ENCODE measurements at places on chromosomes 7 and 10.

DNA sequence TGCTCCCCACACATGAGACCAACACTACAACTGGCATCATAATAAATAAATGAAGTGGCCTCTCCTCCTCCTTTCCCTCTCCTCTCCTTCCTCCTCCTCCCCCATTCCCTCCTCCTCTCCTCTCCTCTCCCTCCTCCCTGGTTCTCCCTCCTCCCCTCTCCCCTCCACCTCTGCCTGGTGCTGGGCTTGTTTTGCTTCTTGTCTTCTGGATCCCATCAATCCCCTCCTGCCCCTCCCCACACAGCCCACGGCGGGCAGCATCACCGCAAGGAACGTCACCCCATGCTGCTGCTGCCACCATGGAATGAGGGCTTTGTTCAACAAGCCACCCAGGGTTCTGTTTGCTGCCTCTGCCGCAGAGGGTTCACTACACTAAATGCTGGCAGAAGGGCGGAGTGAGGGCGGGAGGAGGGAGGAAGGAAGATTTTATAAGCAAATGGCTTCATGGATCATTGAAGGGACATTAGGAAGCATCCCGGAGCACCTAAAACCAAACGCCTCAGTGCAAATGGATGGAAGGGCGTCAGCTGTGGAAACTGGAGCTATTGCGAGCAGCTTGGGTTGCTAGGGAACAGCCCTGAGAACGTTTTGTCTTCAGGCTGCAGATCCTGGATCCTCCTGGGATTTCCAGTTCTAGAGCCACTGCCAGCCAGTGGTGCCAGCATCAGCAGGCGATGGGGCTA, 379.7 kb upstream of the ZMIZ1 start:
- peak; percentile 92 for DNase-seq

GRCh38 chr10:103638948-103639347, 145.4 kb downstream of the NEURL1 start:
- no peak for DNase-seq

GRCh38 chr7:70143075-70144044, 545.1 kb downstream of the AUTS2 start:
- DNase-seq: peak; percentile 72

GRCh38 chr7:116732788-116733694, 61.0 kb downstream of the MET start:
- no peak for DNase-seq

DNA sequence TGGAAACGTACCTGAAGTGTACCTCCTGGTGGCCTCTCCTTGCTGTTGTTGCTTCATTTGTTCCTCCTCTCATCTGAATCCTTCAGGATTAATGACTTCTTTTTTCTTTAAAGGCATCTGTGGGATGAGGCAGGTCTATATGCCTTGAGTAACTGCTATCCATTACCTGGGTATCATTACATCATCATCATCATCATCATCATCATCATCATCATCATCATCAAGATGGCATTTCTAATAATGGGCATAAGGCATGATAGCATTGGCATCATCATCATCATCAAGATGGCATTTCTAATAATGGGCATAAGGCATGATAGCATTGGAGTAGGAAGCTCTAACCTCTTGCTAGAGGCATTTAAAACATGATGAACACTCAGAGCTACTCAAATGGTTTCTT, 59.9 kb downstream of the CFAP58 start:
- no peak for DNase-seq

DNA sequence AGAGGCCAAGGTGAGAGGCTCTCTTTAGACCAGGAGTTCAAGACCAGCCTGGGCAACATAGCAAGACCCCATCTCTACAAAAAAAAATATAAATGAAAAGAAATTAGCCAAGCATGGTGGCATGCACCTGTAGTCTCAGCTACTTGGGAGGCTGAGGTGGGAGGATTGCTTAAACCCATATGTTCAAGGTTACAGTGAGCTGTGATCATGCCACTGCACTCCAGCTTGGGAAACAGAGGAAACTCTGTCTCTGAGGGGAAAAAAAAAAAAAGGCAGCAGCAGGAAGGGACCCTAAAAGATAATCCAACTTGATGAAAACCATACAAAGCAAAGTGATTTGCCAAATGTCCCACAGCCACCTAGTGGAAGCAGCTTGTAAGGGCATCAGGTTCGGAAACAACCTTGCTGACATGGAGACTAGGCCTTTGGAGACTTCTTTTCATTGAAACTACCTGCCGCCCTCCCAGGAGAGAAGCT, 15.6 kb upstream of the PBLD start:
- peak; percentile 40 for DNase-seq

- no peak for DNase-seq
Observed at GRCh38 chr7:45359776-45360175, 202.2 kb downstream of the RAMP3 start.

DNA sequence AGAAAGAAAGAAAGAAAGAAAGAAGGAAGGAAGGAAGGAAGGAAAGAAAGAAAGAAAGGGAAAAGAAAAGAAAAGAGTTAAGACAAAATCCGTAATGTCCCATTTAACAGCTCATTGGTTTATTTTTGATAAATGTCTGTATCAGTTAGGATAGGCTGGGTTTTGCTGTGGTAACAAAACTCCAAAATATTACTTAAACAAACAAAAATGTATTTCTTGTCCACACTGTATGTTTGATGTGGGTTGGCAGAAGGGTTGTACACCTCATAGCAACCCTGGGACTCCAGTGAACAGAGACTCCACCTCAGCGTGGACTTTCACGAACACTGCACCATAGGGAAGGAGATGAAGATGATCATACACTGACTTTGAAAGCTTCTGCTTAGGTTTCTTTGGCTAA, 59.6 kb downstream of the PPP1R3C start:
- DNase-seq: no peak

DNA sequence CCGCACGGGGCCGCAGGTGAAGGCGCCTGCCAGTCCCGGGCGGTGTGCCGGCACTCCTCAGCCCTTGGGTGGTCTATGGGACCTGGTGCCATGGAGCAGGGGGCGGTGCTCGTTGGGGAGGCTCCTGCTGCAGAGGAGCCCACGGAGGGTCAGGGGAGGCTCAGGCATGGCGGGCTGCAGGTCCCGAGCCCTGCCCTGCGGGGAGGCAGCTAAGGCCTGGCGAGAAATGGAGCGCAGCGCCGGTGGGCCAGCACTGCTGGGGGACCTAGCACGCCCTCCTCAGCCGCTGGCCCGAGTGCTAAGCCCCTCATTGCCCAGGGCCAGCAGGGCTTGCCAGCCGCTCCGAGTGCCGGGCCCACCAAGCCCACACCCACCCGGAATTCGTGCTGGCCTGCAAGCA, 18.9 kb downstream of the AKR1E2 start:
- no peak for DNase-seq

DNA sequence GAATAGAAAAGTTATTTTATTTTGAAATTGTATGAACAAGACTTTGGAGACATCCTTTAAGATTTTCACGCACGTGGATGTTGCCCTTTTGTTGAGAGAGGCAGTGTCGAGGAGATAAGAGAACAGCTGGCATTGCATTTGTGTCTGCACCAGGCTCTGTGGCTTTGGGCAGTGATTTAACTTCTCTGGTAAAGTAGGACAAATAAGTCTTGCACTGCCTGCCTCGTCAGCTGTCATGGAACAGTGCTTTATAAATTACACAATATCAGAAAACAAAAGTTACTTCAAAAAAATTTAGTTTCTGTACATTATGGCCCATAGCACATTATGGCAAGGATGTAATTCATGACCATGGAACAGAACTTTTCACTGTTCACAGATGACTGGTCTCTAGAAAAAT, 20.1 kb downstream of the SNX10 start:
- no peak for DNase-seq

- DNase-seq: no peak
Observed at GRCh38 chr7:106644999-106645398, 16.0 kb downstream of the CCDC71L start.

DNA sequence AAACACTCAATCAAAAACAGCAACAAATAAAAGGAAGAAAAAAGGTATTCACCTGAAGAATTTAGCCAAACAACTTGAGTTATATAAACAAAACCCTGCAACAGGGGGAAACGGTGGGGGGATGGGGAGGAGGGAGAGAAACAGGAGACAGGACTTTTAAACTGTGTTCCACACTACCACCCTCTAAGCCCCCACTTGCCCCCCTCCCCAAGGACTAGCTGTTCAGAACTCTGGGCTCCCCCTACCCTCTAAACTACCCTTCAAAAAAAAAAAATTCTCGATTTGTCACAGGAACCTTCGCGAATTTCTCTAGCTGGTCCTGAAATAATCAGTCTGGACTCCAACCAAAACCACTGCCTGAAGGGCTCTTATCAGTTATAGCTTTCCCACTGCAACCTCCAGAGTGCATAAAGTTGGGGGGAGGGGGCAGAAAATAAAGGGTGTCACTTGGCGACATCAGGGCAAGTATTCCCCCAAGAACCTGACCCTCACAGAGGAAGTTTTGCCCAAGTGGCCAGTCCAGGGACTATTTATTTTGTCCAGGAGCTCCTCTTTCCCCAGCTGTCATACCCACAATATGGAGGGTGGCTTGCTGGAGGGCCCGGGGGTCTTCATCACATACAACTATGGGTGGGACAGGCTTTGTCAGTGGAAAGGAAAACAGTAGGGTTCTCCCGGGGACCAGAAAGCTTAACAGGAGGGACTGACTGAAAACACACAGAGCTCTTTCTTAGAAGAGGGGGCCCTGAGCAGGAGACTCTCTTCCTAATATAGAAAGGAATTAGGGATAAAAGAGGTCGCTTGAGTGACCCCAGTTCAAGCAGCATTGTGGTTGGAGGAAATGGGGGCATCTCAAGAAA, 1.3 kb downstream of the UBE2H start:
- peak; percentile 60 for DNase-seq

DNA sequence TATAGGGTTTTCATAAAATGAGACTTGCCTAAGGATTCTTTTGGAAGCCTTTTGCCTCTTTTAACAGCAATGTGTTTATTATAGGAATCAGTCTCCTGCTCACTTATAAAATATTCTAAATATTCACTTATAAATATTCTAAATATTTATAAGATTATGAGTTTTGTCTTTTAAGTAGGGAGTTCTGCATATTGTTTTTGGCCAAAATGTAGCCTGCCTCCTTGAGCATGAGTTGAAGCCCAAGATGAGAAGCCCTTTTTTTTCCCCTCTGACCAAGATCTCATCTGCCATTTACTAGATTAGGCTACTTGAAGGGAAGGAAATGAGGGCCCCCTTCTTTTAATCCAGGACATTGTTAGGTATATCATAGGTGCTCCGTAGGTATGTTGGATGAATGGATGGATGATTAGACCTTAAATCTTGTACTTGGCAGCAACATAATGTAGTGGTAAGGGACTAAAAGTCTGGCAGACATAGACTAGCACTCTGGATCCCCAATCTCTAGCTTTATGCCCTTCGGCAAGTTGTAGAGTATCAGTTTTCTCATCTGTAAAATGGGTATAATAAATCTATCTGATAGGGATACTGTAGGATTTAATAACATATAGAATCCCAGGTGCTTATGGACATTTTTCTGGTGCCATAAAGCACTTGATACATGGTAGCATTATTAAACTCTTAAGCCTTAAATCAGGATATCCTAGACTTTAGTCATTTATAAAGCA, 59.1 kb downstream of the ARID5B start:
- no peak for DNase-seq

GRCh38 chr10:59176241-59177030, at the start of gene PHYHIPL:
TSS of gene PHYHIPL (plus strand) at chr10:59176643. CDS start at chr10:59176854, 211 bp downstream.
- DNase-seq: peak; percentile 75

DNA sequence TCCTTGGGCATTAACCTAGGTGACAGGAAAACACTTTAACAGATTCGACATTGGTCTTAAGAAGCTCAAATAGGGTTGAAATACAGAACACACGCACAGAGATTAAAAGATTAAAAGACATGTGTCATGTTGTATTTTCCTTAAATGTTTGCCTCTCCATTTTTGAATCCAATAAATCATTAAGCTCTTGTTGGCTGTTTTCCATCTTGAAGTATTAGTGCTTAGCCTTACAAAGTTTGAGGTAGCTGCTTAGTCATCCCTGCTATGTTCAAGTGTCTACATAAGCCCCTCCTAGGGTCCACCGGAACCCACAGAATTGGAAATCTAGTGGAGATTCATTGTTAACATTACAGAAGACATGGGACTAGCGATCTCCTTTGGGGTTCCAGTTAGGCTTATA, 12.7 kb upstream of the GJD4 start:
- no peak for DNase-seq

DNA sequence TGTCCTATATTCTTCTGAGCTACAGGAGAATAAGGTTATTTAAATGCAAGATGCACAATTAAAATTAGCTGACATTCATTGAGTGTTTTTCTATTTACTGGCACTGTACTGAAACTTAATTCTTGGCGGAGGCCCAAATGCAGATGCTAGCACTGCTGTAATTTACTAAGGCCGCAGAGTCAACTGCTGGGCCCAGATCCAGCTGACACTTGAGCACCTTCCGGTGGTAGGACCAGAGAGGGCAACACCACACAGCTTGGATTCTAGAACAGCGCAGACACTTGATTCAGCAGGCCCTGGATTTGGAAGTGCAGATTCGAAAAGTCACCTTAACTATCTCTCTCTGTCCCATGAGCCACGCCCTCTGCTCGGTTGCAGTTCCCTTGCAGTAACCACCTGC, 228.6 kb upstream of the TMEM72 start:
- DNase-seq: no peak

- DNase-seq: no peak
Observed at GRCh38 chr10:120613180-120613579, 156.2 kb downstream of the PLPP4 start.

DNA sequence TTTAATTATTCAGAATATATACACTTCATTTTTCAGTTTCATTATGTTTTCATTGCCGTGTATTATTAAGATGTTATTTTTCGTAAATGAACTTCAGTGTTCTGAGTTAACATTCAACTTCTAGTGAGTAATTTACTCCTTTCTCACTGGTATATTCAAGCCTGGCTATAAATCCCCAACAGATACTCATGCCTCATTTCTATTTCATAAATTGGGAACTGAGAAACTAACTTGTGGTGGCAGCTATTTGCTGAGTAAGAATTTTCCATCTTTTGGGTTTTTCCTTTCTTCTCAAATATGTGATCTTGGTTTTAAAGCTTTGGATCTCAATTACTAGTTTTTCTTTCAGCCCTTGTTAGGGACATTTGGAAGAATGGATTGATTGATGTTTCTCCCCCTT, 281.1 kb downstream of the CDK14 start:
- DNase-seq: no peak

DNA sequence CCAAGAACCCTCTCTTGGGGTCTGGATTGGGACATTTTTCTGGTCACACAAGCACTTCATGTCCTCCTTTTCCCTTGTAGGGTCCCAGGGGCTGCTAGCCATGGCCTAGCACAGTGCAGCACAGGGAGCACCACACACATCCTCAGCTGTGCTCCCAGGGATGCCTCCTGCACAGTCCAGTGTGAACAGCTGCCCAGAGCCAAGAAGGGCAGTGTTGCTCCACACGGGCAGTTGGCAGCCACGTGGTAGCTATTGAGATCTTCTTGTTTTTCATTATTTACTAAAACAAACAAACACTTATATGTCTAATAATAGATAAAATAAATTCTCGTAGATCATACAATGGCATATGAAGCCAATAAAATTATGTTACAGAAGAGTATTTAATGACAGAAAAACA, 13.9 kb upstream of the LANCL2 start:
- no peak for DNase-seq

- DNase-seq: no peak
Observed at GRCh38 chr10:129631006-129631405, 164.0 kb downstream of the MGMT start.

DNA sequence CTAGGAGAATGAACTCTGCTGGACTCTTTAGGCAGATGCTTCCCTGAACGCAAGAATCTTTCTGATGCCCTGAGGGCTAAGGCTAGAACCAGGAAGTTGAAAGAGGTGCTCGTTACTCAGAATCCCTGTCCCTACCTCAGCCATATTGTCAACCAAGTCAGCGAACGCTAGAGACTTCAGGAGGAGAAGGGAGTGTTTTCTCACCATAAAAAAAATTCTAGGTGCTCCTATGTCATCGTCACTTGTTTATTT, 359.4 kb downstream of the PRPF18 start:
- DNase-seq: peak; percentile 23

Data from NCI-H1417 (cell line).